Urinary bladder (tissue), 4 donors: ENCODE measurements at places on chromosomes 12 and 14.

GRCh38 chr14:94771906-94772490, 2.1 kb upstream of the GSC start:
- no peak for DNase-seq

DNA sequence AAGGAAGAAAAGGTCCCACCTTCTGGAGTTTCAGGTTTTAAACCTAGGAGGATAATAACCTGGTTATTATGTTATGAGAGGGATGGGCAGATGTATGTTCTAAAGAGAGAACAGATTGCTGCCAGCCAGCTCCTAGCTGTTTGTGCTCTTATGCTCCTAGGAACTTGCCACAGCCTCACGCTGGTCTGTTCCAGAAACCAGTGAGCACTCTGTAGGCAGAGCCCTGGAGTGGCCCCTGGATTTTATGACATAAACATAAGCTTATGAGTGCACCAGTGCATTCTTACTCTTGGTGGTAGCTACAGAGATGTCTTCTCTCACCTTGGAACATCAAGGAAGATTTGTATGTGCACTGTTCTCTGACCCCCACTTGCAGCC, 27.7 kb downstream of the KLC1 start:
- no peak for DNase-seq

- DNase-seq, result no peak
These were observed 183.0 kb upstream of the CAND1 start for GRCh38 chr12:67086116-67086515.

DNA sequence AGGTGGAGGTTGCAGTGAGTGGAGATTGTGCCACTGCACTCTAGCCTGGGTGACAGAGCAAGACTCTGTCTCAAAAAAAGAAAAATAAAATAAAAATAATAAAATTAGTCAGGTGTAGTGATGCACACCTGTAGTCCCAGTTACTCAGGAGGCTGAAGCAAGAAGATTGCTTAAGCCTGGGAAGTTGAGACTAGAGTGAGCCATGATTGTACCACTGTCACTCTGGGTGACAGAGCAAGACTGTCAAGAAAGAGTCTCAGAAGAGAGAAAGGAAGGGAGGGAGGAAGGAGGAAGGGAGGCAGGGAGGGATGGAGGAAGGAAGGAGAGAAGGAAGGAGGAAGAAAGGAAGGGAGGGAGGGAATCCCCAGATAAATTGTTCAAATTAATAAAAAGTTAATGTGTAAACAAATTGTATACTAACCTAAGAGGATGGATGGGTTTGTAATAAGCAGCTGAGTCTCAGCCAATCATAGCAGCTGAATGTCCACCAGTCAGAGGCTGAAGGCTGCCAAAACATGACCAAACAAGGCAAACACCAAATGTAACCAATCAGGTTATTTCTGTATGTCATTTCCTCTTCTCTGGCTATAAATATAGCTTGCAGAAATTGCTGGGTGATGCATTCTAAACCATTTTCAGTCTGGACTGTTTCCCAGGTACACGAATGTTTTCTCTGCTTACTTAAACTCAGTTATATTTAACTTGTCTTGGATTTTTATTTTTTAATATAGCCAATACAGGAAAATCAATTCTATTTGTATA, 6.1 kb upstream of the CDCA4 start:
- no peak for DNase-seq

DNA sequence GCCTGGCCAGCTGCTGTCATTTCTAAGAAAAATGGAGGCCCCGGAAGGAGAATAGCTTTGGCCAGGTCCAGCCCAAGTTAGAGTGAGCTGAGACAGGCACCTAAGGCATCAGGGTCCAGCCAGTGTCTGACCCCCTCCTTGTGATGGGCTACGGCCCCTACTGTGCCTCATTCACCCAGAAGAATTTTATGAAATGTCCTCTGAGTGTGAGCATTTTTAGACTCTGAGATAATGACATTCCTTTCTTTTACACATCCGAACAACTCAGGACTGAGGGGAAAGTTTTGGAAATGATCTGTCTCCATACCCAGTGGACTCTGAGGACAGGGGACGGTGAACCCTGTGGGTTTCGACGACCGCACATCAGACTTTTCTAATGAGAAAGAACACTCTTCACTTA, 50.4 kb downstream of the SLC24A4 start:
- DNase-seq, result no peak
